ENCODE measurements at places on chromosomes 2 and 18. TPM values are rescaled to one million over a fixed set of nuclear protein-coding genes. Genes with fewer than 3 reads are reported as not detected.
A peak's percentile ranks its signal among the peaks of the same experiment; 100 is the strongest.

DNA sequence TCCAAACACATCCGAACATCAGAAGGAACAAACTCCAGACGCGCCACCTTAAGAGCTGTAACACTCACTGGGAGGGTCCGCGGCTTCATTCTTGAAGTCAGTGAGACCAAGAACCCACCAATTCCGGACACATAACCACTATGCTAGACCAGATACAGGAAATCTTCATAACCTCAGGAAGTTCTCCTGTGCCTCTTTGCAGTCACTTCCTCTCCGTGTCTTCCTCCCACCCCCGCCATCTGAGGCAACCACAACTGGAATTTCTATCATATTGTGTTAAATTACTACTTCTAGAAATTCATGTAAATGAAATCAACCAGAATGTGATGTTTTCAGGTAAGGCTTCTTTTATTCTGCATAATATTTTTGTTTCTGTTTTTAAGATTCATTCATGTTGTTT is 631.0 kb upstream of the NXPH2 start:
- DNase-seq: no peak

DNA sequence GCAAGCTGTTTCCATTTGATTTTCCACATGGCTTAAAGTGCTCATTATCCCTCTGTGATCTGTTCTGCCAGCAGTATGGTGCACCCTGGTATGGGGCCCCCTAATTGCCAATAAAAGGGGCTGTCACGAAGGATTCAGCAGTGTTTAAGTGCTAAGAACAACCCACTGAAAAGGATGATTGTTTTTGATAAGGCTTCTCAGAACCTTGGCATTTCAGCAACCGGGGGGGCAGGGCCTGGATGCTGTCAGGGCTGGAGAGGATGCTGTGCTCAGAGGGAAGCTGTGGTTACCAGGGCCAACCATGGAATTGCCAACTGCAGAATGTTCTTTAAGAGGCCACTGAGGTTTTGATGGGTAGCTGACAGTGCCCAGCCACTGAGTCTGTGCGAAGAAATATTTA is 117.8 kb downstream of the CTIF start:
- DNase-seq: no peak

DNA sequence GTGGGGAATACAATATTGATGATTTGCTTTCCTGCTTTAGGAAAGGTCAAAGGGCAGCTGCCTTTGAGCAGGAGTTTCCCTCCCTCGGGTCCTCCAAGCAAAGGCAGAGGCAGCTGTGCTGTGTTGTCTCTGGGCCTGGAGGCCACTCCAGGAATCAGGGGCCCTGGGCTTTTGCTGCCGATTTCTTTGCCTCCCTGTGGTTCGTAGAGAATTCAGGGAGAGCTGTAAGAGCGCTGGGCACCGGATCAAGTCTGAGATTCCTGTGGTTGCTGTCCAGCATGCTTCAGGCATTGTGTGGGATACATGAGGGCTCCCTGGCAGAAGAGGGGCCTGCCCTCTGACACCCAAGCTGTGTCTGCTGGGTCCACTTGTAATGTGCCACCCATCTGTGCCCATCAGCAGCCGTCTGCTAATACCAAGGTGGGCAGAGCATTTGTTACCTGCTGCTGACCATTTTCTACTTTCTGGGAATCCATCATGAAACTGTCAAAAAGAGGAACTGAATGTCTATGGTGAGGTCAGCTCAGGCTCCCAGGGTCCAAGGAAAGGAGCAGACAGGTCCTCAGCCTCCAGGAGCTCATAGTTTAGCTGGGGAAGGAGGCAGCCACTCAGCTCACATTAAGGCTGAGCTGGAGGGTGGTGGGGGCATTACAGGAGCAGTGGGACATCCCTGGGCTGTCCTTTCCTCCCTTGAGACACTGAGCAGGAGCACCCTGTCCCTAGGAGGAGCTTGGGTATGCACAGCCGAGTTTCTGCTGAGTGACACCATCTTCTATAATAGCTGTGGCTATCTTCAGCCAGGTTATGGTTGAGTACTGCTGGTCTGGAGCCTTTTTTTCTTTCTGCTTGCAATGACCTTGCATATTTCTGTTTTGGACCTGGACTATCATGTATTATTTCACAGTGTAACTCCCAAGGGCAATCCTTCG is 68.5 kb downstream of the CTIF start:
- DNase-seq: no peak

GRCh38 chr2:20913491-20913890 is 90.6 kb upstream of the LDAH start:
- no peak for DNase-seq

DNA sequence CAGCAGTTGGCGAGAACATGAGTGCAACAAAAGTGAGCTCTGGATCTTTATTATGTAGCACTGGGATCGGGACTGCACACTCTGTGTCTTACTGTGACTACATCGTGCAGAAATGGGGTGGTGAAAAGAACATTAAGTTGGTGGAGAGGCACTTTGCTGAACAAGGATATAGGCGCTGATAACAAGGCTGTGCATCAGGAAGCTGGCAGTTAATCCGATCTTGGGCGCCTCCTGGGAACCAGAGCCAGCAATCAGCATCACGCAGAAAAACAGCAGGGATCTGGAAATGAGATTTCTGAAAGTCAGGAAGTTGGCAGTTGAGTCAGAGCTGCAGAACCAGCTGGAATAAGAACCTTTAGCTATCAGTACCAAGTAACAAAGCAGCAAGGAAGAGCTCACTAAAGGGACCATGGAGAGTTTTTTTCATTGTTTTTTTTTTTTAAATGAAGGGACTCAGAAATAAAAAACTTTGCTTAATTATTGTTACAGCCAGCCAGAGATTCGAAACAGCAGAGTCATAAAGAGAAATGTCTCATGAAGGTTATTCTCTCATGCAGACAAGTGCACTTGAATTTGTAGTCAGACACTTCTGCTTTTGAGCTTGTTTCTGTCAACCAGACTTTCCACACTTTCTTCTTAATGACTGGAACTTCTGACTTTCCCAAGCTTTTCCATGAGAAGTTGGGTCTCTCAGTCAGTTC is 22.8 kb upstream of the MYO3B start:
- peak; percentile 95 for DNase-seq

GRCh38 chr2:11562011-11562410 is 28.2 kb downstream of the GREB1 start:
- DNase-seq: no peak

DNA sequence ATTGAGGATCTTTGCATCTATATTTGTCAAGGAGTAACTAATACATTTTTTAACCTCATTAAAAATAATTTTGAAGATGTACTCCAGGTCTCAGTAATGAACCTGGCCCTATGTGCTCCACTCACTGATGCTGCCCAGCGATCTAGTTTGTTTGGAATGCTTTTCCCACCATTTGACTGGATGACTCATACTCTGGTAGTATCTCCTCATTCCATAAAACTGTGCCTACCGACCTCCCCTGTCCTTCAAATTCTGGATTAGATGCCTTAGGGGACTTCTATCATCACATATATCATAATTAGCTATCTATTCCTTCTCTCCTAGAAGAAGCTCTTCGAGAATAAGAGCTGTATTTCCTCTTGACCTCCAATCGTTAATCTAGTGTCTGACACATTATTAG is 83.8 kb downstream of the FAM117B start:
- DNase-seq: no peak

- DNase-seq: peak; percentile 39
Measured at GRCh38 chr2:191840921-191841320, 6.0 kb downstream of the CAVIN2 start.

- no peak for DNase-seq
Measured at GRCh38 chr2:231360881-231361371, 34.6 kb upstream of the B3GNT7 start.

GRCh38 chr2:3193443-3194330 is 183.9 kb downstream of the EIPR1 start:
- DNase-seq: no peak

GRCh38 chr2:145066151-145066661 is 546.3 kb upstream of the ZEB2 start:
- DNase-seq: no peak

DNA sequence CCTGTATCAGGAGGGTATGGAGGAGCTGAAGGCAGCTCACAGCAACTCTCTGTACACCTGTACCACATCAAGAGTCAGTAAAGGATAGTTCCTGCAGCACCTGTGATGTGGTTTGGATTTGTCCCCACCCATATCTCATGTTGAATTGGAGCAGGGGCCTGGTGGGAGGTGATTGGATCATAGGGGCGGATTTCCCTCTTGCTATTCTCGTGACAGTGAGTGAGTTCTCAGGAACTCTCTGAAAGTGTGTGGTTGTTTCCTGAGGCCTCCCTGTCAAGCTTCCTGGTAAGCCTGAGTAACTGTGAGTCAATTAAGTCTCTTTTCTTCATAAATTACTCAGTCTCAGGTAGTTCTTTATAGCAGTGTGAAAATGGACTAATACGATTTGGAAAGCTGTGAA is 28.9 kb downstream of the OSBPL1A start:
- DNase-seq: peak; percentile 63

DNA sequence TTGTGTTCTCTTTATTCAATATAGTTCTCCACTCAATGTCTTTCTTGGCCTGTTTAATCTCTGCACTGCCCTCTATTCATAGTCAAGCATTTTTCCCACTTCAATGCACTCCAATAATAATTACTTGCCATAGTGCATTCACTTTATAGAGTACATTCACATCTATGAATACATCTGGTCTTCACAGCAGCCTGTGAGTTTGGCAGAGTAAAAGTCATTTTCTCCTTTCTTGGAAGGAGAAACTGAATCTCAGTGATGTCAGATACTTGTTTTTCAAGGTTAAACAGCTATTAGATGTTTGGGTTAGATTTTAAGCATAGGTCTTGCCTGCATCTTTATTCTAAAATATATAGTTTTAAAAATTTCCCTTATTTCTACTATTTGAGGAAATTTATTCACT is 373.2 kb downstream of the TRIB2 start:
- no peak for DNase-seq

DNA sequence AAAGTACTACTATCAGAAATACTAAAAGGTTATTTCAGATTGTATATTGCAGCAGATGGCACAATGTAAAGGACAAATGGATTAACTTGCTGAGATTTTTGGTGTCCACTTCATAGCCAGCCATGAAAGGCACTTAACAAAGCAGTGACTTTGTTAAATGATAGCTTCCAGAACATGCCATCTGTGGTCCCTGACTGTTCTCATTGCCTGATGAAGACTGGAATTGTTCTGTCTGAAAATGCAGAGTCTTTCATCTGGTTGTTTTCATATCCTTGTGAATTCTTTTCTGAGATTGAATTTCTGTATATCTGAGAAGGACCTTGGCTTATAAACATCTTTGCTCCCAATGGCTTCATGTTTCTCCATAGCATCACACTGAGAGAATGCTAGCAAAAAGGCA is 44.4 kb upstream of the LRRTM1 start:
- DNase-seq: no peak

- no peak for DNase-seq
Measured at GRCh38 chr2:58065248-58065647, 18.6 kb downstream of the VRK2 start.

DNA sequence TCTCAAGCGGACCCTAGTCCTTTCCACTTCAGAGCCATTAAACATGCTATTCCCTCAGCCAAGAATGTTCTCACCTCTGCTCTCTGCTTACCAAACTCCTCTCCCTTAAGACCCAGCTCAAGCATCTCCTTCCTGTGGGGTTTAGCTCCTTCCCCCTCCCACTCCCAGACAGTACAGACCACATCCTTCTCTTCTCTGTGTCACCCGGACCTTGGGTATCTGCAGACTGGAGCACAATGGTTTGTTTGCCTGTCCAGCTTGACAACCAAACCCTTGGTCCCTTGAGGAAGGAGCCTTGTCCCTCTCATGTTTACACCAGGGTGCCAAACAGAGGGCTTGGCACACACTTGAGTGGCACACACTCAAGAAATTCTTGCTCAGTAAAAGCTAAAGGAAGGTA is 4.1 kb upstream of the CD8A start:
- DNase-seq: no peak

GRCh38 chr2:109339519-109339966 is 210.5 kb downstream of the SH3RF3 start:
- DNase-seq: peak; percentile 84

- DNase-seq: no peak
Measured at GRCh38 chr18:48770243-48770642, 180.5 kb downstream of the SMAD7 start.

GRCh38 chr18:22667156-22667555 is 249.4 kb upstream of the CTAGE1 start:
- no peak for DNase-seq

- DNase-seq: peak; percentile 20
Measured at GRCh38 chr18:51011709-51012108, 18.3 kb upstream of the SMAD4 start.

DNA sequence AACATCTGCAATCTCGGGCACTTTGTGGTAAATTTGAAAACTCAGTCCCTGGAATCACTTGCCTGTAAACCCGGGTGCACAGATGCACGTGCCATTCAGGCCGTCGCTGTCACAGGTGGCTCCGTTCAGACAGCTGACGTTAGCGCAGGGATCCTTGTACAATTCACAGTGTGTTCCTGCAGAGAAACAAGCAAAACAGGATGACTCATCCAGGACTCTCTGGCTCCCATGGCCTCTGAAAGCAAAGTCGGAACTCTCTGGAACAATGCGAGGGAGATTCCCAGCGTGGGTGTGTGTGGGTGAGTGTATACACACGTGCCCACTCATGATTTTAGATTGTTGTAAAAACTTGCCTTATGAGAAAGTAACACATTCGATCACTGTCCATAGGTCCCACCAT is 136.1 kb upstream of the PID1 start:
- peak; percentile 70 for DNase-seq

Gene CD8A
- not detected for polyA plus RNA-seq

Gene EDAR
- polyA plus RNA-seq: not detected

Gene GKN2
- polyA plus RNA-seq: not detected

Gene LAMA1
- 0.04 TPM for polyA plus RNA-seq

Gene TFPI
- polyA plus RNA-seq: 138 TPM

Gene SLC5A7
- polyA plus RNA-seq: not detected

Gene THSD7B
- polyA plus RNA-seq: not detected

Gene MSH6
- 11.0 TPM for polyA plus RNA-seq

Gene RAB6C
- polyA plus RNA-seq: not detected

Gene REG1B
- not detected for polyA plus RNA-seq

Gene AQP12A
- polyA plus RNA-seq: not detected

All from endothelial cell of umbilical vein (primary cell).